ENCODE measurements at places on chromosomes 12 and 14.

DNA sequence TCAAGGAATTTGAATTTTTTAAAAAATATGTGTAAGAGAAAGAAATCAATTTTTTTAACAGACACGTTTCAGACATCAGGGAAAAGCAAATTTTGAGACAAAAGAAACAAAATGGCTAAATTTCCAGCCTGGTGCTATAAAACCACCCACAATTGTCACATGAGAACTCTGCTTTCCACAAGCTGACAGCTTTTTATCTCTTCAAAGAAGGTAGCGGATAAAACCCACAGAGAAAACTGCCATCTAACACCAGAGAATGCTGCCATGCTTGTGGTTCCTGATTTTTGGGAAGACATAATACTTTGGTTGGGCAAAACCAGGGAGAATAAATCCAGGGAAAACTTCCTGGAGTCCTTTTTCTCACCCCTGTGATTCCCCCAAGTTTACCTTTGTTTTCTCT lies 10.3 kb upstream of the ITPR2 start:
- DNase-seq, result no peak

DNA sequence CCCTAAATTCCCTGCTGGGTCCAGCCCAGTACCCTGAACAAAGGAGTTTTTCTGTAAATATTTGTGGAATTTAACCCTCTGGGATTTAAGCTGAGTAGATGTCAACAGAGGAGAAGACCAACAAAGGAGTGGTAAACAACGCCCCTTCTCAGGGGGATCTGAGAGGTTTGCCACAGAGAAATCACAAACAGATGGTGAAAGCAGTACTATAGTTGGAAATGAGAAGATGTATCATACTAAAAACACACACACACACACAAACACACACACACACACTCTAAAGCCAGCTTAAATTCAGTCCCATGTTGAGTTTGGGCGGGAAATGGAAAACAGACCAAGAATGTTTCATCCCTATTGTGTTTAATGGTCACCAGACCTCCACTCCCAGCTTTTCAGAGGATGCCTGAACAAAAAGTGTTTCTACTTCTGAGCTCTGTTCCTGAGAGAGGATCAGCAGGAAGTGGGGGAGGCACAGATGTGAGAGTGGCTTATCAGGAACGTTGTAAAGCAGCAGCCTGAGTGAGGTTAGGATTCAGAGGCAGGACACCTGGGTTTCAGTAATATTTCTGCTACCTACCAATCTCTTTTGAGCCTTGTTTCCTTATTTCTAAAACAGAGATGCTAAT lies 3.2 kb downstream of the BIN2 start:
- DNase-seq, result no peak

- DNase-seq, result no peak
These were observed 26.4 kb upstream of the NUDT14 start for GRCh38 chr14:105207460-105207901.

DNA sequence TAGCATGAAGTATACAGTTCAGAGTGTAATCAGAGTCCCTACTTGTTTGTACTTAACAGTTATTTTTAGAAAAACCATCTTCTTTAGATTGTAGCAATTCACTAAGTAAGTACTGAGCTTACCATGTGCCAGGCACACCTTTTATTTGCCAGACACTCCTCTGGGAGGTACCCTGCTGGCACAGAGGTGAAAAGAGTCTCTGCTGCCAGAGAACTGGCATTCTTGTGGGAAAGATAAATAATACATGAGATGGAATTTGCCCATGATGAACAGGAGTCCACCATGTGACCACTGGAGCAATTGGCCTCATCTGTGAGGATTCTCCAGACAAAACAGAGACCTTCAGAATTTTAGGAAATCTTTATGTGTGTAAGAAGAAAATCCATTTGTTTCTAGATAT lies 199.3 kb upstream of the SLC16A7 start:
- DNase-seq, result no peak

- no peak for DNase-seq
These were observed 35.2 kb upstream of the SLC38A1 start for GRCh38 chr12:46304070-46304469.

- no peak for DNase-seq
These were observed 807.8 kb upstream of the TMEM132C start for GRCh38 chr12:127459166-127459565.

DNA sequence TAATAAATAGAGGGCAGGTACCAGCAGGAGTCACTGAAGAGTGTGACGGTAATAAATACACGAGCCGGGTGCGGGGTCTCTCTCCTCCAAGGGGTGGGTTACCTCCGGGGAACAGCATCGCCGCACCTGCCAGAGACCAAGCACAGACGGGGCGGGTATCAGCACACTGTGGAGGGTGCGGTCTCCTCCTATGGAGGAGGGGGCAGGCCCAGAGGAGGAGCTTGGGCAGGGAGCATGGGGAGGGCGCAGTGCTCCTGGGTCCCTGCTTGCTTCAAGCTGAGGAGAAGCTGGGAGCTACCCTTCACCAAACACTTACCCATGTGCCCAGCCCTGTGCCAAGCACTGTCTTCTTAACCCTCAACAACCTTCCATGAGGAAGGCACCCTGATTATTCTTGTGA lies 12.8 kb downstream of the PGF start:
- DNase-seq, result no peak

DNA sequence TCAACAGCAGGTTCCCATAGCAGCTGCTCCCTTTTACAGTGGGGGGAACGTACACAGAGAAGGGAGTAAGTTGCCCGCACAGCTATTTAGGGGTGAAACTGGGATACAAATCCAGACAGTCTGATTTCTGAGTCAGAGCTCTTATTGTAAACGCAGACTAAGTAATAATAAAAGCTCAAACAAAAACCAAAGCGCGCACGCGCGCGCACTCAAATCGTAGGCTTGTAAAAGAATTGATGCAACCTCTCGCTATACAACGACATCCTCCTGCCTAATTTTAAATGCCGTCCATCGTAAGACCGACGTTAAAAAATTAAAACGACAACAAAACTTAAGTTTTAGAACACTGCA lies 747 bp upstream of the DACT1 start:
- peak; percentile 58 for DNase-seq

DNA sequence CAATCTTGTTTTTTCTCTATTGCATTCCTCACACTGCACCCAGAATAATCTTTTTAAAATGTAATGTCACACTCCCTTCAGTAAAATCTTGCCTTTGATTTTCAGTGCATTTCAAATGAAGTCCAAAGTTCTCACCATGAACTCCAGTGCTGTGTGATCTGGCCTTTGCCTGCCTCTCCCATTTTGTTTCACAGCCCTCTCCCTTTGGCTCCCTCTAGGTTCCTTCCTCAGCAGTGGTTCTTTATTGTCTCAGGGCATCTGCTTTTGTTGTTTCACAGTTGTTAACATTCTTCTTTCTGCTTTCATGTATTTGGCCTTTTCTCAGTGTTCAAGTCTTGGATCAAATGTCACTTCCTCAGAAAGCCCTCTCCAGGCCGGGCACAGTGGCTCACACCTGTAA lies 84.5 kb upstream of the AMN1 start:
- no peak for DNase-seq

DNA sequence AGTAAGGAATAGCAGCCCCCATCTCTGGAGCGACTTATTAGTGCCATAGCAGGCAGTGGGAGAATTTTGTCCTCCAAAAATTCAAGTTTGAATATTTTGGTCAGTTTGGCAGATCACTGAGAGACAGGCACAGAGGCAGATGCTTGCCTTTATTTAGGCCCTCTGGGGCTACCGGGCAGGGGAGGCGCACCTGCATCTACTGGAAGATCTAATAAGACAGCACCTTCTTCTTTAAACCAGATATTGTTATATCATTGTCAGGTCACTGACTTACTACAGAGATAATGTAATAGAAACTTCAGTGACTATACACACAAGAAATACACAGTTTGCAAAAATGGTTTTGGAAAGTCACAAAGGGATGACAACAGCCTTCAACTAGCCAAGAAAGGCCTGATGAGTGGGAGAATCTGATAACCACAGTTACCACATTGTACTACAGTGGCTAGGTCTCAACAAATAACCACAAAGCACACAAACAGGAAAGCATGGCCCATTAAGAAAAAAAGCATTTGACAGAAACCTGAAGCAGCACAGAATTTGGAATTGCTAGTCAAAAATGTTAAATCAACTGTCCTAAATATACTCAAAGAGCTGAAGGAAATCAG lies 56.8 kb downstream of the CDK17 start:
- DNase-seq, result no peak

GRCh38 chr12:39355841-39356240 lies 87.1 kb downstream of the KIF21A start:
- DNase-seq, result no peak

DNA sequence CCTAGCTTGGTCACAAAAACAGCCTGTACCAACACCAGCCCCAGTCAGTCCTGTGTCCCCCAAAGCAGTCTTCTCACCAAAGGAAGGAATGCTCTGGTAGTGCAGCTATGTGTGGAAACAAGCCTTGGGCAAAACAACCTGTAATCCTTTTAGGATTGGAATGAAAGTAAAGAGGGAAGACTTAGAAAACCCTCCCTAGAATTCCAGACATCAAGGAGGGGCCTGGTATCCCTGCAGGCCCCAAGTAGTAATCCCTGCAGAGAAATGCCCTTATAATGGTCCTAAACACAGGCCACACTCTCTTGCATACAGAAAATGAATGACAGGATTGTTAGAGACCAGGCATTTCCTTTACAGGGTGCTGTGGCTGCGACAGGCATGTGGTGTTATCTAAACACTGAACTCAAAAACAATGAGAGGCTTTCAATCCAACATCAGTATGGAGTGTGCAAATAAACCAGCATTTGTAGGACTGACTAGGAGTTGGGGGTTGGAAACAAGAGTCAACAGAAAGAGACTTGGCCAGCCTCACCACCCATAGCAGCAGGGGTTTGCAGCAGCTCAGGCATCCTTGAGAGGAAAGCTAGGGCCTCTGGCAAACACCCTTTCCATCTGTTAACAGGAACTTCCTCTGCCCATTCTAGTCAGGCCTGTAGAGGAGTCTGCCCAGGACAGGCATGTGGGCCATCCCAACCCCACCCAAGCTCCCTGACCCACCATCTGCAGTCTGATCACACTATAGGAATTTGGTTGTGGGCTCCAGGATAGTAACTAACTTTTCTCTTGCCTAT lies 59.1 kb downstream of the DCAF5 start:
- DNase-seq, result no peak

GRCh38 chr12:25436206-25437030 lies 116.7 kb downstream of the LMNTD1 start:
- DNase-seq, result no peak

DNA sequence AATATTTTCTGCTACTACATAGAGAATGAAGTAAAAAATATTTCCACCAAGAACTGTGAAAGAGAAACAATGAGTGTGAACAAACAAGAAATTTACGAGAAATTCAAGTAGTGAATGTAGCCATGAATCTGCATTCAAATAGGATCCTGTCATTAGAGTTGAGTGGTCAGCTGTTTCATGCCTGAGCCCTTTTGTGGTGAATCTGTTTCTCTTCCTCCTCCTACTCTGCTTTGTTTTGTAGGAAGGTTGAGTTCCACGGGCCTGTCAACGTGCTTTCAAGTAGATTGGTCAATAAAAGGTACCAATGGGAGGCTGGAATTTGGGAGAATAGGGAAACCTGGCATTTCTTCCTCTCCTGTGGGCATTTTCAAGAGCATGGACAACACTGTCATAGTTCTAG lies 1749.6 kb upstream of the FLRT2 start:
- DNase-seq, result no peak

DNA sequence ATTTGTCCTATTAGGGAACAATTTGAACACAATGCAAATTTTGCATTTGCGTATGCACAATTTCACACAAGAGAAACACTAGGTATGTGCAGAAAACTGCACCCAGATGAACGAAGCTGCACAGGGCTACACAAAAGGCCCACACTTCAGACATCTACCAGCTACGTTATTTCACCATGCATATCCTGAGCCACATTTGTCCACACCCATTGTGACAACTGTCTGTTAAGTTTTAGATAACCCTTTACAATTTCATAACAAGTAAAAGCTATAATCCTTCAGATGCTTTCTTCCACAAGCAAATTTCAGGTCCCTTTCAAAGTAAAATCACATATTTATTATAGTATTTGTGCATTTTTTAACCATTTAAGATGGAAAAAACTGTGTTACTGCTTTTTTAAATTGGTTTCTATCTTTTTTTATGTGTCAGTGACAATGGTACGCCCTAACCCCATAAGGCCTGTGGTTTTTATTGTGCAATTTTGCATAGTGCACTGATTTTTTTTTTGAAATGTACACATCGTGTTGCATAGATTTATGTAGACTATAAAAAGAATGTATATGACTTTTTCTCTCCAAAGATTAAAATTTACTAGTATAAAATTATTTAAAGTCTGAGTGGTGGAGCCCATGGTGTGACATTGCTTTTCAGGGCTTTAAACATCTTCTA lies 87.8 kb upstream of the BTG1 start:
- DNase-seq, result no peak

GRCh38 chr14:64387232-64387781 lies 846 bp upstream of the MTHFD1 start:
- DNase-seq, result no peak

GRCh38 chr14:68477110-68477455 lies 315.8 kb downstream of the ZFP36L1 start:
- no peak for DNase-seq

DNA sequence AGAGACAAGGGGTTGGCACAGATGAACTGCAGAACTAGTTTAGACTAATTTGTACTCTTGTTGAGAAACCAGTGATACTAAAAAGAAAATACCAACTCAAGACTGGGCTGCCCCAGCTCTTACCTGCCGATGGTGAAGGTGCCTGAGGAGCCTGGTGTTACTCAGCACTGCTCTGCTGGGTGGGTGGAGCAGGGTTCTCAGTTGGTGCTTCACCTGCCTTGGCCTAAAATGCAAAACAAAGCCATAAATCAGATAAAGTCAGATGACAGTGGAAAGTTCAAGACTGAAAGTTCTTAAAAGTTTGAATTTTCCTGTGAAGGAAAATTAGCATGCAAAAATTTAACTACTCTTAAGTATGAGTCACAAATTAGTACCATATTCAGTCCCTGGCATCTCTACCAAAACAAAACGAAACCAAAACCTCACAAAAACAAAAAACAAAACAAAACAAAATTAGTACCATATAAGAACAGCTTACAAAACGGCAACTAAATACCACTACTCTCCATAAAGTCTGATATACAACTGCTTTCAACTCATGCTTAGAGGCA lies 21.9 kb downstream of the YBX3 start:
- peak; percentile 48 for DNase-seq

Measured in stimulated activated CD4-positive, alpha-beta T cell treated with anti-CD3 and anti-CD28 coated beads, Interleukin-1b, Interleukin-23, amount 100 ng/mL, for 48 hours (primary cell).